Kidney epithelial cell (primary cell): ENCODE measurements at places on chromosomes 2 and 18. TPM values are rescaled to one million over a fixed set of nuclear protein-coding genes. Genes with fewer than 3 reads are reported as not detected.

INHBB gene
- total RNA-seq: 0.14 and 0.50 TPM in 2 replicates

CKAP2L gene
- 2.5 and 5.6 TPM in 2 replicates for total RNA-seq

CYTIP gene
- 0.04 and 0.34 TPM in 2 replicates for total RNA-seq

NYAP2 gene
- total RNA-seq: not detected in 2 replicates

IL36B gene
- total RNA-seq: not detected in 2 replicates

RALB gene
- total RNA-seq: 32.5 and 45.2 TPM in 2 replicates

SP3 gene
- 52.6 and 68.9 TPM in 2 replicates for total RNA-seq

ARHGAP25 gene
- total RNA-seq: 0.08 TPM in 1 of 2 replicates, not detected in the other
